ENCODE measurements at places on chromosomes 6 and 20.

- H3K27ac ChIP-seq: no peak overlapping the region
- no peak overlapping the region for H3K4me3 ChIP-seq
- DNase-seq: no peak
- H3K27me3 ChIP-seq: no peaks in the 10 kb centered on the region
- no peaks in the 10 kb centered on the region for H3K36me3 ChIP-seq
Measured at GRCh38 chr20:39851459-39851858, 837.6 kb downstream of the MAFB start.

GRCh38 chr6:100057941-100058340, 63.9 kb upstream of the MCHR2 start:
- H3K4me1 ChIP-seq: no peaks in the 10 kb centered on the region
- H3K4me3 ChIP-seq: no peak overlapping the region
- H3K27ac ChIP-seq: no peak overlapping the region

DNA sequence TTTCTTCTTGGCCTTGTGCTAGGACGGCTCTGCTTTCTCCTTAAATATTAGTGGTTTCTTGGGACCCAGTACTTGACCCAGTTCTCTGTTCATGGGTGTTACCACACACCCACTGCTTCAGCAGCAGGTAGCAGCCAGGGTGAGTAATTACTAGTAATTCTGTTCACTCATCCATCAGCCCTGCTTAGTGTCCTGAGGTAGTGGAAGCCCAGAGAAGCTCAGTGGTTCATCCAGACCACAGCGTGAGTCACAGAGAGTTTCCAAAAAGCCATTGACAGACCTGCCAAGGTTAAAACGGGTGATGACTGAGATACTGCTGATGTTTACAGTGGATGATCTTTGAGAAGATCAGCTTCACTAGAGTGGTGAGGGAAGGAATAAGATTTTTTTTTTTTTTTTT, 51.7 kb upstream of the HINT3 start:
- H3K27ac ChIP-seq: no peak overlapping the region
- H3K27me3 ChIP-seq: no peaks in the 10 kb centered on the region
- H3K4me1 ChIP-seq: no peaks in the 10 kb centered on the region
- no peak for DNase-seq
- H3K4me3 ChIP-seq: no peak overlapping the region

DNA sequence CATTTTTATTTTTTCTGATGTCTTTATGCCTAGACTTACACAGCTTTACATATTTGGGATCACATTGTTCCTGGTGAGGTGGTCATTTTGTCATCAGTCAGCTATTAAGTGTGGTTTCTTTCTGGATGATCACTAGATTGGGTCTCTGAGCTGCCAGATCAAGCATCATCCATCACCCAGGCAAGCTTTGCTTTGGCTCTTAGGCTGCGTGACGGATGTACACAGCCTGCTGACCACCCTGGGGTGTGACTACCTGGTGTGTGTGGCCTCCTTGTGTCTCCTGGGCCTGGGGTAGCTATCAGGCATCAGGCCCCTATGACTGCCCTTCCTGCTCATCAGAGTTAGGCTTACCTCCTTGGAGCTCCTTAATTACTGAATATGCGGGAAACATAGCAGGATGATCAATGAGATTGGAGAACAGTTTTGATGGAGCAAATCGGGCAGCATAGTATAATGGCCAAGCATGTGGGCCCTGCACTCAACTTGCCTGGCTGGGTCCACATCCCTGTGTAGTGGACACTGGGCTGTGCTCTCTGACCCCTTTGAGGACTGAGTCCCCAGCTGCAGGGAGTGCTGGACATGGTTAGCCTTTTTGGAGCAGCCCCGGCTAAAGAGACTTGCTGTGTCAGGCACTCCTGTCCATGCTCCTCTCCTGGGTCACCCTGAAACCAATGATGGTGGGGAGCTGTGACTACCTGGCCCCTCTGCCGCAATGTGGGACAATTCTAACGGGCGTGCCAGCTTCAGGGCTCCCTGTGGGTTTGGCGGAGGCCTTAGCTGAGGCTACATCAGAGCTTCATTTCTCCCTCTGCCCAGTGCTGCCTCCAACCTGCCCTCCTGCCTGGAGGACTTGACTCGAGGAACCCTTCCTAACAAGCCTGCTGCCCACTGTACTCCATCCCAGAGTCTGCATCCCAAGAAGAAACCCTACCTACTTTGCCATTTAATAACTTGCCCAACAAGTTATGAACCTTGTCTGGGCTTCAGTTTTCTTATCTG, 8.2 kb downstream of the DAAM2 start:
- peak overlapping the region; percentile 97 for H3K27ac ChIP-seq
- peak; percentile 85 for DNase-seq
- no peaks in the 10 kb centered on the region for H3K27me3 ChIP-seq
- peaks cover 22% of the 10 kb centered on the region for H3K4me1 ChIP-seq

DNA sequence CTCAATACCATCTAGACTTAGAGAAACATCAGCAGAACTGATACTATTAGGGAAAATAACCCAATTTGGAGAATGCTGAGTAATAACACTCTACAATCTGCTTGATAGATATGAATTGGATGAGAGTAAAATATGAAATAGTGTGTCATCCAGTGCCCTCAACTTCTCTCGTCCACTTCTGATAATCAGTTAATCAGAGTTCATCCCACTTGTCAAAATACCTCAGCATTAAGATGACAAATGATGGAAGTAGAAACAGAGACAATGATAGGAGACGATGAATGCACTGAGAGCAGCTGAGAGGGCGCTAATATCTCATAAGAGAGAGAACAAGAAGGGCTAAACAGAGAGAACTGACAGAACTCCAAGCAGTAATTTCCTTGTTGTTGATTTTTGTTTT, 699.6 kb downstream of the EPHA7 start:
- H3K36me3 ChIP-seq: no peaks in the 10 kb centered on the region
- DNase-seq: no peak
- H3K27me3 ChIP-seq: no peaks in the 10 kb centered on the region
- H3K4me3 ChIP-seq: no peak overlapping the region
- H3K4me1 ChIP-seq: no peaks in the 10 kb centered on the region

- H3K4me3 ChIP-seq: no peak overlapping the region
- H3K27ac ChIP-seq: no peak overlapping the region
- no peaks in the 10 kb centered on the region for H3K27me3 ChIP-seq
- H3K4me1 ChIP-seq: no peaks in the 10 kb centered on the region
Measured at GRCh38 chr6:145352382-145353080, 382.8 kb downstream of the EPM2A start.

- H3K4me1 ChIP-seq: no peaks in the 10 kb centered on the region
- H3K27me3 ChIP-seq: no peaks in the 10 kb centered on the region
- H3K27ac ChIP-seq: no peak overlapping the region
Measured at GRCh38 chr20:49356676-49357075, 78.8 kb upstream of the ZNFX1 start.

GRCh38 chr6:113901482-113901881, 44.3 kb downstream of the MARCKS start:
- H3K27me3 ChIP-seq: no peaks in the 10 kb centered on the region
- H3K36me3 ChIP-seq: no peaks in the 10 kb centered on the region
- no peak overlapping the region for H3K27ac ChIP-seq
- no peak for DNase-seq
- H3K4me1 ChIP-seq: peaks cover 17% of the 10 kb centered on the region
- no peak overlapping the region for H3K4me3 ChIP-seq

DNA sequence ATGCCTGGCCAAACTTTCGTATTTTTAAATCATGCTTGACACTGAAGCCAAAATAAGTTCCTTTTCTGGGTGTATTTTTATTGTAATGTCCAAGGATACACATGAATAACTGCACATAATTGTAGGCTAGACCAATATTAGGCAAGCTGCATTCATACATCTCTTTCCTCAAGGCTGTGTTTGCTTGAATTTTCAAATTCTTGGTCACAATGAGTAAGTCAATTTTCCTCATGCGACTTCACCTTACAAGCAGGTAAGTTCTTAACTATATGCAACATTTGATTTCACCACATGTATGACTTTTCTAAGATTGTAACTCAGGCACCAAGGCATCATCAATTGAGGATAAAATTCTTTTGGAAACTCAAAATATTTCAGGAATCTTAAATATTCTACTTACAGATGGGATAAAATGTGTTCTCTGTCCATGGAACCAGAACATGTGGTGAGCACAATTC, 112.4 kb upstream of the ZNF217 start:
- peaks cover 26% of the 10 kb centered on the region for H3K4me1 ChIP-seq
- no peak for DNase-seq
- H3K27ac ChIP-seq: no peak overlapping the region
- no peak overlapping the region for H3K4me3 ChIP-seq
- no peaks in the 10 kb centered on the region for H3K27me3 ChIP-seq

DNA sequence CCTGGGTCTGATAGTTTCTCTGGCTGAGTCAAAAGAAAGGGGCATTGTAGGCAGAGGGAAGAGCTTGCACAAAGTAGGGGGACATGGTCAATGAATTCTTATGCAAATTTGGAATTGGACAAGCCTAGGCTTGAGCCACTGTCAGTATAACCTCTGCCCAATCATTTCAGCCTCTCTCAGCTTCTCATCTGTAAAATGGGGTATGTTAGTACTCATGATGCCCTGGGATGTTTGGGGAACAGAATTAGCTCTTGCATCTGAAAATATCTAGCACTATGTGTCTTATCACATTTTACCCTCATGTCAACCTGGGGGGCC, 148.6 kb downstream of the DHX35 start:
- no peaks in the 10 kb centered on the region for H3K36me3 ChIP-seq
- H3K27me3 ChIP-seq: peaks cover 16% of the 10 kb centered on the region
- no peak overlapping the region for H3K27ac ChIP-seq

- DNase-seq: no peak
- H3K27ac ChIP-seq: no peak overlapping the region
- H3K27me3 ChIP-seq: no peaks in the 10 kb centered on the region
- peaks cover 79% of the 10 kb centered on the region for H3K36me3 ChIP-seq
Measured at GRCh38 chr6:129507846-129508245, 202.1 kb downstream of the ARHGAP18 start.

GRCh38 chr6:100382767-100383195, 81.9 kb downstream of the SIM1 start:
- H3K27me3 ChIP-seq: no peaks in the 10 kb centered on the region
- no peaks in the 10 kb centered on the region for H3K36me3 ChIP-seq
- H3K27ac ChIP-seq: no peak overlapping the region
- no peak overlapping the region for H3K4me3 ChIP-seq
- no peak for DNase-seq

DNA sequence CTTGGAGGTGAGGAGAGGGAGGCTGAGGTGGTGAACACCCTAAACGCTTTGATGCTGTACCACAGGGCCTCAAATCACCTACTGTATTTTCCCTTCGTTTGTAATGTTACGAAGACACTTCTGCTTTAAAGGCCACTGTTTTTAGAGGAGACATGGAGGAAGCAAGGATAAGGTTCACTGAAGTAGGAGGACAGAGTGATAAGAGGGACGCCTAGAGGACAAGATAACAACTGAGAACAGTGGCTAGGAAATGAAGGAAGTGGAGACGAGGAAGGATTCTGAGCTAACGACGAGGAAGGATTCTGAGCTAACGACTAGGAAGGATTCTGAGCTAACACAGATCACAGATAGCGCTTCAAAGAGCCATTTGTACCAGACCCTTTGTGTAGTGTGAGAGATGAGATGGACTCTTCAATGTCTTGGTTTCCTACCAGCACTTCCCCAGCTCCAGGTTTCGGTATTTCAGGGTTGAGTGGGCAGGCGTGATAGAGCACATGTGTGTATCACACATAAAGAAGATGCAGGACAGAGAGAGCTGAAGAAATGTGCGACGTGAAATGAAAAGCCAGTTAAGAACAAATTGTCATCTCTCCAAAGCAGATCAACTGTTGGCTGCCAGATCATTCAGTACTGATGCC, 7.5 kb downstream of the SF3B5 start:
- H3K27me3 ChIP-seq: no peaks in the 10 kb centered on the region
- H3K4me1 ChIP-seq: peaks cover under 1% of the 10 kb centered on the region
- no peaks in the 10 kb centered on the region for H3K36me3 ChIP-seq
- no peak overlapping the region for H3K27ac ChIP-seq

GRCh38 chr6:132954936-132955335, 140.6 kb downstream of the RPS12 start:
- no peak overlapping the region for H3K27ac ChIP-seq
- H3K4me1 ChIP-seq: no peaks in the 10 kb centered on the region
- no peak for DNase-seq

Measured in esophagus muscularis mucosa (tissue), 4 donors.